ENCODE measurements at places on chromosomes 12 and 14.

DNA sequence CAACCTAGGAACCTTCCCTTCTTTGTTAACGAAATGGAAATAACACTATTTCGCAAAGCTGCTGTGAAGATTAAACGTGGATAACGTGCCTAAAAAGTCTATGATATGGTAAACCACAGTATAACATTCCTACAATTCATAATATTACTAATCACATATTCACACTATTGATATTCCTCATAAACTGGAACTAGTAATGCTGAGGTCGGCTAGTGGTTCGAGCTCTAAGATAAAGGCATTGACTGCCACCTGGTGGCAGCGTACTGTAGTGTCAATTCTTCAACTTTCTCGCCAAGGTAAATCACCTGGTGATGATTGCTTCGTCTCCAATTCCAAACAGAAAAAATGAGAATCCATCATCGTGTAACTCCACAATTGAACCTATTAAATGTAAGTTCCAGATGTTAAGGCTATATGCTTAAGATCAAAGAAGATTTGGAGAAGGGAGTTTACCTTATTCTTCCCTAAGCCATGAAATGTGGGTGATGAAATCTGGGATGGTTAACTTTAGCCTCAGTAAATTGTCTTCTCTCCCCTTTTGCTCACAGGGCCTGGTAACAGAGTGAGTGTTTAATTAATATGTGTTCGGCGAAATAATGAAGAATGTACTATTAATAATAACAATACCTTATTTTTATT is 197.5 kb upstream of the TMEM132C start:
- peak; percentile 22 for DNase-seq

DNA sequence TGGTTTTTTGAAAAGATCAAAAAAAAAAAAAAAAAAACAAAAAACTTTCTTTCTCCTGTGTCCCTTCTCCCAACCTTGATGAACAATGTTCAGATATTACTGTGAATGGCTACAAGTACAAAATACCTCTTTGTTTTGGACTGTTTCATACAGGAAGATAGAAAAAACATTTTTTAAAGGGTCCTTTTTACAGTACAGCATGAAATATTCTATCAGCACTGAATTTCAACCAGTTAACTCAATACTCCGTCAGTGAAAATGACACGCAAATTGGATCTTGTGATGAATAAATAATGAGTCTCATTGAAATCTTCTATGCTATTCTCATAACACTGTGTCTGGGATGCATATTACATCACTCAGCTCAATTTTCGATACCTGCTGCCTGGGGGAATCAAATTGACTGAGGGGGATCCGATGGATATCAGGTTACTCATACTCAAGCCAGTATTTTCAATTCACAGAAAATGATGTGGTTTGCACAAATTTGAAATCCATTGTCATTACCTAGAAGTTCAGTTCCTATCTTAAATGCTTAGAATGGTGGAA is 179.6 kb downstream of the TMTC2 start:
- DNase-seq = no peak

DNA sequence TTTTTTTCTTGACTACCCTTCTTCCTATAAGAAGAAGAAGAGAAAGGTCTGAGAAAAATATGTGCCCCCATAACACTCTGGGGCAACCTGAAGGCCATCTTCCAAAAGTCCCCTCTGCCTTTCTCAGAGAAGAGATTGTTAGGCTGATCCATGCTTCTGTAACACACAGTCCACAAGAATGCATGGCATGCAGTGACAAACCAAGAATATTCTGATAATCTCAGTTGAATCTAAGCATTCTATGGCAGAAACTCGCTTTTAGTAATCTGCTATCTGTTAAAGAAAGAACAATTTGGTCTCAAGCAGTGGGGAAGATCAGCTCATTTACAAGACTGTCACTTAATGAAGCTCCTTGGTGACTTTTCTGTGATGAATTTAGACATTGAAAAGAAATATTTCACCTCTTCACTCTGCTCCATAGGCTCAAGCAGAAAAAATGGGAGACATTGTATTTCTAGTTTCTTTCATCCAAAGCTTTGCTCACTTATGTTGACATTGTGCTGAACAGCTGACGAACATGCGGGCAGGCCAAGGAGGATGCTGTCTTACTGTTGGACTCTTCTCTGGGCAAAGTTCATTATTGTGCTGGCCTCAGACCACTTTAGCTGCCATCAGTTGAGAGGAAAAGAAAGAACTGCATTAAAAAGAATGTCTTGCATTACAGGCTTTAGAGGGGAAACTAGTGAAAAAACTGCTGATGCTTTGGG is 957.1 kb downstream of the DIO2 start:
- DNase-seq = no peak

- no peak for DNase-seq
Observed at GRCh38 chr12:49567302-49567610, 686 bp downstream of the MCRS1 start.

DNA sequence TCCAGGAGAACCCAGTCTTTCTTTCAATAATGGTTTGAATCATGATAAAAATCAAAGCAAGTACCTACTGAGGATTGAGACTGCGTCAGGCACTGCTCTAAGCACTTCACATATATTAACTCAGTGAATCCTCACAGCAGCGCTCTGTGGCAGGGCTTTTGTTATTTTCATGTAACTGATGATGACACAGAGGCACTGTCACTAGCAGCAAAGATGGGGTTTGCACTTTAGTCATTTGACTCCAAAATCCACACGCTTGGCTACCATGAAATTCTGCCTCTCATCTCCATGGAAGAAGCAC is 98.8 kb upstream of the GSC start:
- DNase-seq = no peak

GRCh38 chr12:9405886-9406563 is 197.8 kb upstream of the PZP start:
- DNase-seq = no peak

GRCh38 chr12:91139286-91139685 is 28.0 kb upstream of the LUM start:
- DNase-seq = no peak

DNA sequence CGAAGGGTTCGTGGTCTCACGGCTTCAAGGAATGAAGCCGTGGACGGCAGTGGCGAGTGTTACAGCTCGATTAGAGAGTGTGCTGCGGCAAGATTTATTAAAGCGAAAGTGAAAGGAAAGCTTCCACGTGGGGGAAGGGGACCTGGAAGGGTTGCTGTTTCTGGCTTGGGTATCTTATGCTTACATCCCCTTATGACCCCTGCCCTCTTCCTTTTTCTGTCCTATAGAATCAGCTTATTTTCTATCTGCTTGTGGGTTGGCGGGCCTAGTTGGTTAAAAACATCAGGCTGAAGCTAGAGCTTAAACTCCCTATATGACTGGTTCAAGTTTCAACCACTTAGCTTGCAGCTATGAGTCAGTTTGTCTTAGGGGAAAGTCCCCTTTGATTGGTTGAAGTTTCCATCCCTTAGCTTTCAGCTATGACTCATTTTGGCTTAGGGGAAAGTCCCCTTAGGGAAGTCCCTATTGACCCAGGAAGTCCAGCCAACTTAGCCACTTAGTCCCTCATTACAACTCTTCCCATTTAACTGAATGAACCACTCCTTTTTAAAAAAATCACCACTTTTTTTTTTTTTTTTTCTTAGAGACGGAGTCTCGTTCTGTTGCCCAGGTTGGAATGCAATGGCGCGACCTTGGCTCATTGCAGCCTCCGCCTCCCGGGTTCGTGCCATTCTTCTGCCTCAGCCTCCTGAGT is 1494.7 kb upstream of the TMEM132C start:
- DNase-seq = no peak

- DNase-seq = peak; percentile 43
Observed at GRCh38 chr12:5442251-5443006, 10.5 kb downstream of the NTF3 start.

DNA sequence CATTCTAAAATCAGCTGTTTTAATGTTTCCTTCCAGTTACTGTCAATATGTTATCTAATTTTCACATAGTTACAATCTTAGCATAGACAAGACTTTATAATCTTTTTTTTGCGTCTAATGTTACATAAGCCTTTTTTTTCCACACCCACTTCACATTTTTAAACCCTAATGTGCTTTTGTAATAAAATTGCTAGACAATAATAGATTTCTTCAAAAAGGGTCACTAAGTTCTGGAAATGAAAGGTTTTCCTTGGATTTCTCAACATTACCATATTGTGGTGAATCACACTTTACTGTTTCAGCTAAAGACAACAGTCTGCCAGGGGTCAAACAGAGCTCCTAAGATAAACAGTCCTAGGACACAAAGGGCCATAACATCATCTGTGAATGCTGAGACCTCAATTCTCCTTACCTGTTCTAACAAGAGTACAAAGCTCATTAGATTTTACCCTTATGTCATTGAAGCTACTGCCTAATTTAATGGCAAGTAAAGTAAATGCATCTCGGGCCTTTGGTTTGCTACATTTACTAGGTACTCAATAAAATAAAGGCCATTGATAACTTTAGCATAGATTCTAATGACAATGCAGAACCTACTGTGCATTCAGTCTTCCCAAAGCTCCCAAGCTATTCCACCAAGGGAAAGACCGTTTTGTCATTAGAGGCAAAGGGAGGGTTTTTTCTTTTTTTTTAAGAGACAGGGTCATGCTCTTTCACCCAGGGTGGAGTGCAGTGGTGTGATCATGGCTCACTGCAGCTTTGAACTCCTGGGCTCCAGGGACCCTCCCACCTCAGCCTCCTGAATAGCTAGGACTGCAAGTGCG is 111.2 kb upstream of the SLC38A2 start:
- DNase-seq = no peak

DNA sequence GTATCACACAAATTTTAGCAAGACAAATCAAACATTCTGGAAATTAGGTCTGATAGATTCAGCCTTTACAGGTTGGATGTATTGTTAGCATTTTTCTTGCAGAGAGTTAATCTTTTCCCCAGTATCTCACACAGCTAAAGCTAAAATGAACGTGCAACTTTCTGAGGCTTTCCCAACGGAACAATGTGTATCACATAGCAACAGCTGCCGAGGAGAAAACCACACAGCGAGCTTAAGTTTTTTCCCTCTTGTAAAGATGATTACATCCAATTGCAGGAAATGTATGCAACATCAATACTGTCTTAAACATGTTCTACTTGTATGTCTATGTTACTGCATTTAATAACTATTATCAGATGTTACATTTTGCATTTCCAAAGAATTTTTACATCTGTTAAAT is 182.2 kb downstream of the CCDC59 start:
- DNase-seq = no peak

- DNase-seq = no peak
Observed at GRCh38 chr14:34682787-34683321, 31.5 kb downstream of the CFL2 start.

DNA sequence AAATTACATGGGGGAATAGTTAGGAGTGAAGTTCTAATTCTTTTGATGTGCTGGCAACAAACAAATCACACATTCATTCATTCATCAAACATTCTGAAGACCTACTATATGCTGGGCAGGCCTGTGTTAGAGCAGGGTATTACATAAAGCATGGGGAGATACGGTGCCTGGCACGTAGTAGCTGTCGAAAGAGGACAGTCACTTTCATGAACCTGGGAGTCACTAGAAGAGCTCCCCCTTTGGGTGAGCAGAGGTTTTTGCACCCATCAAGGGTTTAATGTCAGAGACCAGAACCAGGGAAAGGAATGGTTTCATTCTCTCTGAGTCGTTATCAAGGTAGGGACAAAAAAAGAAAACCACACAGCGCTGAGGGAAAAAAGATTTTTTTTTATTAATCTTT is 10.0 kb downstream of the LHX5 start:
- peak; percentile 83 for DNase-seq

DNA sequence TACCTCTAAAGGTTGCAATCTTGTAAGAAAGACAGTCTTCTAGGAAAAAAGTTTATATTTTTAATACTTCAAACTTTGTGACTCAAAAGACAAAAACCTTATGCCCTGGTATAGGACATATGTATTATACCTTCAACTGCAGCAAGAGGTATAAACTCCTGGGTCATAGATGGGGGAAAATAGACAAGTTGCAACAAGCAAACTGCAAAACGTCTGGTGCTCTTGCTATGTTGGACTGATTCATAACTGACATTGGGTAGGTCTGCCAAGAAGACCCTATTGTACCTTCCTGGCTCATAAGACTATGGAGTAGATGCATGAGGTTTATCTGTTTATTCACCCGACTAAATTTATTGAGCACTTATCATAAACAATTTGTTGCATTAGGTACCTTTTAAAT is 40.9 kb downstream of the BEST3 start:
- DNase-seq = no peak

DNA sequence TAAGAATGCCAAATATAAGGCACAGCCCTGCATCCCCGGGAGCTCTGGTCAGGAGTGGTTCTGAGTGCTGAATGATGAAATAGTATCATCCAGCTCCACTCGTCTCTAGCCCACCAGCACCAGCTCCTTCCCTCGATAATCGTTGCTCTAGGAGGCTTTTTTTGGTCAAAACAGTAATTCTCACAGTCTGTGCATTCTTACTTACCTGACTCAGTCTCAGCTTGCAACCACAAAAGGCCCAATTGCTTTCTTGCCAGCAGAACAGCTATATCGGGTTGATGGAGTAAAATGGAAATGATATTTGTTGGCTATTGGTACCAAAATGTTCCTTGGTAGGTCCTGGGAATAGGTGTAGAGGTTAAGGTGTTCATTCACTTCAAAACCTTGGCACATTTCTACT is 94.8 kb downstream of the BMP4 start:
- DNase-seq = no peak

- DNase-seq = no peak
Observed at GRCh38 chr12:28129031-28129430, 61.2 kb upstream of the CCDC91 start.

- DNase-seq = no peak
Observed at GRCh38 chr12:9669534-9669933, at the start of gene CLEC2D. CLEC2D (plus strand) TSS chr12:9669713; CDS start chr12:9669735, 22 bp downstream.

GRCh38 chr12:53223389-53224060 is 8.5 kb downstream of the RARG start:
- no peak for DNase-seq

- DNase-seq = no peak
Observed at GRCh38 chr14:103332143-103332919, 1.7 kb upstream of the EIF5 start.

DNA sequence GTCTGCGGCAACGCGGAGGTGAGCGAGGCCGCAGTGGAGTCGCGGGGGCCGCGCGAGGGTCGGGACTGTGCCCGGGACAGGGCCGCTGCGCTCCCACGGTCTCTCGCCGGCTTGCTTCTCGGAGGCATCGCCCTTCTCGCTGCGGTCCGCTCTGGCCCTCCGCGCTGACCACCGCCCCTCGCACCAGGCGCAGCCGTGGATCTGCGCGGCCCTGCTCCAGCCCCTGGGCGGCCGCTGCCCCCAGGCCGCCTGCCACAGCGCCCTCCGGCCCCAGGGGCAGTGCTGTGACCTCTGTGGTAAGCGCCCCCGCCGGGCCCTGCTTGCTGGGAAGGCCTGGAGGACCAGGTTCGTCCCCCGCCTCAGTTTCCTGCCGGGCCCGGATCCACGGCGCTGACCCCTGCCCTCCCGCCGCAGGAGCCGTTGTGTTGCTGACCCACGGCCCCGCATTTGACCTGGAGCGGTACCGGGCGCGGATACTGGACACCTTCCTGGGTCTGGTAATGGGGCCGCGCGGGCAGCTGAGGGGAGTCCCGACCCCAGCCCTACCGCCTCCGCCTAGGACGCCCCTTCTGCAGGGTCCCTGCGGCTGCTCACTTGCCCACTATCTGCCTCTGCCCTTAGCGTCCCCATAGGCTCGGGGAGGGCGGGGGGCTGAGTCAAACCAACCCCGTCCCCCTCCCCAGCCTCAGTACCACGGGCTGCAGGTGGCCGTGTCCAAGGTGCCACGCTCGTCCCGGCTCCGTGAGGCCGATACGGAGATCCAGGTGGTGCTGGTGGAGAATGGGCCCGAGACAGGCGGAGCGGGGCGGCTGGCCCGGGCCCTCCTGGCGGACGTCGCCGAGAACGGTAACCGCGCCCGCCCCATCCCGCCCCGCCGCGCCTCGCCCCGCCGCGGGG is 7.0 kb downstream of the AMN start:
- no peak for DNase-seq

Measured in HuH-7.5 (cell line).